Progenitor cell of endocrine pancreas (in vitro differentiated cells): ENCODE measurements at places on chromosomes 3 and 15. TPM values are rescaled to one million over a fixed set of nuclear protein-coding genes. Genes with fewer than 3 reads are reported as not detected.
A peak's percentile ranks its signal among the peaks of the same experiment; 100 is the strongest.

Gene LRRC3B
- 0.29 and 0.60 TPM in 2 replicates for total RNA-seq

DNA sequence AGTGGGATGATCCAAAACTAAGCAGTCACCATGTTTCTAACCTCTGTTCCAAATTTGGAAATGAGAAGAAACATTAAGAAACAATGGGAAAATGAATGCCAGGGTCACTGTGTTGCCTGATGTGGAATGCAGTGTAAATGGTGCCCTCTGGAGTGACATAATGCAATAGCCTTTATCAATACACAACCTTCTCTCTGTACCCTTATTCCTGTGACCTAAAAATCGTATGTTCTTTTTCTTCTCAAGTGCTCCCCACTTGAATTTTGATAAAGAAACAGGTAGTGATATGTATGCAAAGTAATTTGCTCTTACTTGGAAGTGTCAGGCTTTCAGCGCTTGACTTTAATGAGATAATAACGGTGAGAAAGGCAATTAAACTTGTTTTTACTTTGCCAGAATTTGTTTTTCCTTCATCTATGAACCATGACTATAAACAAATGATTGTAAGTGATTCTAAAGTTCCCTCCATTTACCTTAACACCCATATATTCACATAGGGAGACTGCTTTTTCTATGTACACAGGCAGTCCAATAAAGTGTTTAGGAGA is 145.8 kb upstream of the THRB start:
- peaks cover 20% of the 10 kb centered on the region for H3K4me1 ChIP-seq
- H3K4me3 ChIP-seq = peak overlapping the region; percentile 14
- peaks cover 4% of the 10 kb centered on the region for H3K36me3 ChIP-seq
- H3K27me3 ChIP-seq = peaks cover 2% of the 10 kb centered on the region

DNA sequence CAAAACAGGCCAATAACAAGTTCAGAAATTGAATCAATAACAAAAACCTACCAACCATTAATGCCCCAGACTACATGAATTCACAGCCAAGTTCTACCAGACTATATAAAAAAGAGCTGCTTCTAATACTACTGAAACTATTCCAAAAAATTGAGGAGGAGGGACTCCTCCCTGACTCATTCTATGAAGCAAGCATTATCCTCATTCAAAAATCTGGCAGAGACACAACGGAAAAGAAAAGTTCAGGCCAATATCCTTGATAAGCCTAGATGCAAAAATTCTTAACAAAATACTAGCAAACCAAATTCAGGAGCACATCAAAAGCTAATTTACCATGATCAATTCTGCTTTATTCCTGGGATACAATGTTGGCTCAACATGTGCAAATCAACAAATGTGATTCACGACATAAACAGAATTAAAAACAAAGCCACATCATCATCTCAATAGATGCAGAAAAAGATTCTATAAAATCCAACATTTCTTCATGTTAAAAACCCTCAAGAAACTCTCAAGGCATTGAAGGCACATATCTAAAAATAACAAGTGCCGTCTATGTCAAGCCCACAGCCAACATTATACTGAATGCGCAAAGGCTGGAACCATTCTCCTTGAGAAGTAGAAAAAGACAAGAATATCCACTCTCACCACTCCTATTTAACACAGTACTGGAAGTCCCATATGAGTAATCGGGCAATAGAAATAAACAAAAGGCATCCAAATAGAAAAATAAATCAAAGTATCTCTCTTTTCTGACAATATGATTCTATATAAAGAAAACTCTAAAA is 573.6 kb upstream of the GRM7 start:
- H3K27ac ChIP-seq = no peak overlapping the region
- no peaks in the 10 kb centered on the region for H3K27me3 ChIP-seq
- no peaks in the 10 kb centered on the region for H3K4me1 ChIP-seq
- no peak for DNase-seq

- H3K36me3 ChIP-seq = no peaks in the 10 kb centered on the region
- DNase-seq = no peak
- no peak overlapping the region for H3K27ac ChIP-seq
- peaks cover 8% of the 10 kb centered on the region for H3K4me1 ChIP-seq
- H3K4me3 ChIP-seq = no peak overlapping the region
Observed at GRCh38 chr3:46890132-46890531, 12.6 kb downstream of the PTH1R start.

DNA sequence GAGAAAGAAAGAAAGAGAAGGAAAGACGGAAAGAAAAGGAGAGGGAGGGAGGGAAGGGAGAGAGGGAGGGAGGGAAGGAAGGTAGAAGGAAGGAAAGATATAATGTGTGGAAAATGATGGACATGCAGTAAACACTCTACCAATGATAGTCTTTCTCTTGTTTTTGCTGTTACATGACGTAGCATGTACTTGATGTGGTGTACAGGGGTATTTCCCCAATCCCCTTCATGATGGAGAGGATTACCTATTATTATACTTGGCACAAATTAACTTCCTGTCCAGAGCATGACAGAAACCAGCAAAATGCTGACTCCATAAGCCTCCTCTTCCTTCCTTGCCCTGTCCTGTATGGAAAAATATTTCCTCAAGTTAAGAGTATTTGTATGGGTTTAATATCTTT is 124.4 kb downstream of the B3GALNT1 start:
- no peak overlapping the region for H3K4me3 ChIP-seq
- no peak for DNase-seq
- H3K27me3 ChIP-seq = no peaks in the 10 kb centered on the region
- H3K27ac ChIP-seq = no peak overlapping the region
- H3K4me1 ChIP-seq = no peaks in the 10 kb centered on the region

GRCh38 chr3:128353361-128353965 is 113.2 kb downstream of the DNAJB8 start:
- H3K27ac ChIP-seq = no peak overlapping the region
- no peak for DNase-seq
- peaks cover 10% of the 10 kb centered on the region for H3K27me3 ChIP-seq
- H3K36me3 ChIP-seq = peaks cover 3% of the 10 kb centered on the region
- peaks cover 7% of the 10 kb centered on the region for H3K4me1 ChIP-seq
- no peak overlapping the region for H3K4me3 ChIP-seq

- H3K27me3 ChIP-seq = no peaks in the 10 kb centered on the region
- DNase-seq = no peak
- no peaks in the 10 kb centered on the region for H3K4me1 ChIP-seq
- H3K36me3 ChIP-seq = no peaks in the 10 kb centered on the region
- H3K4me3 ChIP-seq = no peak overlapping the region
- no peak overlapping the region for H3K27ac ChIP-seq
Observed at GRCh38 chr3:21062831-21063294, 688.1 kb downstream of the ZNF385D start.

DNA sequence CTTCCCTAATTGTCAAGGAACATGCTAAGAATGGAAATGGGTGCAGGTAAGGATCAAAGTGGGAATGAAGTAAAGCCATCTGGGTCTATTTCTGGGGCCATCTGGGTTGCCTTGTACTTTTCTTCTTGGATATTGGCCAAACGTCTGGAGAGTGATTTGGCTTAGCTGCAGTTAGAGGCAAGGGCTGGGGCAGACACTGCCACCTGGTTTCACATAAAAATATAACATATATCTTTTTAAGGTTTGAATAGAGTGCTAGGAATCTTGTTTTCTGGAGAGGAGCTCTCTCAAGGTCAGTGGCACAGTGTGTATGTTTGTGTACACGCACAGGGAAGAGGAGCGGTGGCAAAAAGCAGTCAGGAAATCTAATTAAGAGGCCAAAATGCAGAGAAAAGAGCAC is 24.7 kb upstream of the EOMES start:
- no peaks in the 10 kb centered on the region for H3K27me3 ChIP-seq
- no peaks in the 10 kb centered on the region for H3K36me3 ChIP-seq
- no peak overlapping the region for H3K4me3 ChIP-seq
- no peak overlapping the region for H3K27ac ChIP-seq
- H3K4me1 ChIP-seq = no peaks in the 10 kb centered on the region
- DNase-seq = no peak

Gene GPR176
- 1.0 and 1.1 TPM in 2 replicates for total RNA-seq

GRCh38 chr3:44862226-44862637 is 520 bp downstream of the TMEM42 start:
- peaks cover 6% of the 10 kb centered on the region for H3K4me1 ChIP-seq
- no peaks in the 10 kb centered on the region for H3K27me3 ChIP-seq
- H3K36me3 ChIP-seq = peaks cover 8% of the 10 kb centered on the region

GRCh38 chr3:13657660-13658435 is 108.9 kb downstream of the FBLN2 start:
- H3K27me3 ChIP-seq = peaks cover 65% of the 10 kb centered on the region
- no peak overlapping the region for H3K27ac ChIP-seq
- no peak overlapping the region for H3K4me3 ChIP-seq
- no peaks in the 10 kb centered on the region for H3K36me3 ChIP-seq

- peak overlapping the region; percentile 32 for H3K4me3 ChIP-seq
- no peak overlapping the region for H3K27ac ChIP-seq
- no peaks in the 10 kb centered on the region for H3K36me3 ChIP-seq
- peaks cover 11% of the 10 kb centered on the region for H3K4me1 ChIP-seq
- no peaks in the 10 kb centered on the region for H3K27me3 ChIP-seq
Observed at GRCh38 chr15:40808861-40809450, 1.7 kb upstream of the DNAJC17 start.

DNA sequence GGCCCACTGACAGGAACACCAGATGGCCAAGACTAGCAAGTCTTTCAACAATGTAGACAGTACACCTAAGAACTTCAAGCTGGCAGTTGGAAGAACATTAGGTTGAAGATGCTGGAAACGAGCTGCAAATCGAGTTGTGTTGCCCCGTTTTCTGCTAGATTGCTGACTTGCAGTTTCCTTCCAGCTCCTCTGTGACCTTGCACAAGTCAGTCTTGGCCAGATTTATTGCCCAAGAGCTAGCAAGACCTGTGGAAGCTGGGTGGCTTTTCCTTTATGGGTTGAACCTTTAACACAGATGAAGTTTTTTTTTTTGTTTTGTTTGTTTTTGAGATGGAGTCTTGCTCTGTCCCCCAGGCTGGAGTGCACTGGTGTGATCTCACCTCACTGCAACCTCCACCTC is 2.9 kb upstream of the RBM6 start:
- H3K4me1 ChIP-seq = peaks cover 8% of the 10 kb centered on the region
- DNase-seq = no peak
- no peaks in the 10 kb centered on the region for H3K36me3 ChIP-seq
- no peaks in the 10 kb centered on the region for H3K27me3 ChIP-seq

- H3K4me1 ChIP-seq = peaks cover 5% of the 10 kb centered on the region
- no peaks in the 10 kb centered on the region for H3K27me3 ChIP-seq
- peaks cover 2% of the 10 kb centered on the region for H3K36me3 ChIP-seq
- no peak for DNase-seq
- no peak overlapping the region for H3K27ac ChIP-seq
Observed at GRCh38 chr3:195207731-195208130, 63.2 kb downstream of the XXYLT1 start.

GRCh38 chr3:157073810-157074209 is 86.1 kb downstream of the CCNL1 start:
- H3K4me1 ChIP-seq = no peaks in the 10 kb centered on the region
- H3K27ac ChIP-seq = no peak overlapping the region
- peaks cover 2% of the 10 kb centered on the region for H3K27me3 ChIP-seq
- no peak for DNase-seq
- H3K36me3 ChIP-seq = no peaks in the 10 kb centered on the region
- no peak overlapping the region for H3K4me3 ChIP-seq

Gene LRRC34
- total RNA-seq = 6.6 and 7.0 TPM in 2 replicates

- H3K4me1 ChIP-seq = no peaks in the 10 kb centered on the region
- peaks cover 6% of the 10 kb centered on the region for H3K36me3 ChIP-seq
- H3K27me3 ChIP-seq = no peaks in the 10 kb centered on the region
- H3K27ac ChIP-seq = no peak overlapping the region
- H3K4me3 ChIP-seq = no peak overlapping the region
Observed at GRCh38 chr3:48966876-48967361, 23.1 kb upstream of the P4HTM start.

Gene PLSCR2
- 0.44 TPM in 1 of 2 replicates, not detected in the other for total RNA-seq

GRCh38 chr3:147807776-147808175 is 398.6 kb downstream of the ZIC1 start:
- no peaks in the 10 kb centered on the region for H3K4me1 ChIP-seq
- no peak overlapping the region for H3K4me3 ChIP-seq
- H3K27me3 ChIP-seq = no peaks in the 10 kb centered on the region
- no peaks in the 10 kb centered on the region for H3K36me3 ChIP-seq
- DNase-seq = no peak

GRCh38 chr3:95738045-95738444 is 1076.3 kb upstream of the EPHA6 start:
- no peak overlapping the region for H3K4me3 ChIP-seq
- no peak overlapping the region for H3K27ac ChIP-seq
- no peaks in the 10 kb centered on the region for H3K36me3 ChIP-seq
- peaks cover 4% of the 10 kb centered on the region for H3K4me1 ChIP-seq
- no peak for DNase-seq

DNA sequence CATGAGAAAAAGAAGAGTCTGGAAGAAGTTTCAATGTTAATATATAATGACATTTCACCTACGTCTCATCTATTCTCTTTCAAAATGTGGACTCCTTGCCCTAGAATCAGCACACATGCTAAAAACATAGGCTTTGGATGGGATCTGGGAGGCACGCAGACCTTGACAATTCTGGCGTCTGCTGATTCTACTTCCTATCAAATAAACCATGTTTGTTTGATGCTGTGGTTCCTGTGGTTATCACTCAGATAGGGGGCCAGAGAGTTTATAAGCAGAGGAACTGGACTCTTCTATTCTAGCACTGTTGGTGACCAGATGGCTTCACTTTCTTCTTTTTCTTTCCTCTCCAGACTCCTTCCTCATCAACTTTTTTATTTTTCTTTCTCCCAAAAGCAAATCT is 336.8 kb downstream of the DIPK2A start:
- H3K4me1 ChIP-seq = no peaks in the 10 kb centered on the region
- no peak overlapping the region for H3K4me3 ChIP-seq
- no peaks in the 10 kb centered on the region for H3K27me3 ChIP-seq
- DNase-seq = no peak

DNA sequence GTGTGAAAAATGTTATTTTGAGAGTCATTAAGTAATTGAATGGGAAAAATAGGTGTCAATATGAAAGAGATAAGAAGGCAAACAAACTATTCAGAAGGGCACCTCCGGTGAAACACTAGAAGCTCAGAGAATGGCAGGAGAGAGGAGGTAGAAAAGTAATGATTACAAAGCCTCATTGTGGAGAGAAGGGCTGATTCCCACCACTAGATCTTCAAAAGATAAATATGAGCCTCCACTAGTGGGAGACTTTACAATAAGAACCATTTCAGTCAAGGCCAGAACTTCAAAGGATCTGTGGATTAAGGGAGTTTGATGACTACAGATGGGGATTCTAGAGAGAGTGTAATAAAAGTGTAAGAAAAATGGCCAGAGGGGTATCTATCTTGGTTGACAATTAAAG is 535.6 kb downstream of the NLGN1 start:
- DNase-seq = no peak
- H3K4me1 ChIP-seq = peaks cover 24% of the 10 kb centered on the region
- peaks cover 46% of the 10 kb centered on the region for H3K27me3 ChIP-seq
- no peaks in the 10 kb centered on the region for H3K36me3 ChIP-seq

Gene RARB
- 26.3 and 30.0 TPM in 2 replicates for total RNA-seq
